A549 treated with dexamethasone at 1 μM for 4 hours (cell line): ENCODE measurements at places on chromosomes 7 and 10. TPM values are rescaled to one million over a fixed set of nuclear protein-coding genes. Genes with fewer than 3 reads are reported as not detected.

PIP4K2A gene
- total RNA-seq: 20.2 to 34.0 TPM (median 26.3 TPM) in 5 replicates

ZNF655 gene
- 45.8 to 56.3 TPM (median 50.9 TPM) in 5 replicates for total RNA-seq

ZNF3 gene
- 18.4 to 21.8 TPM (median 20.4 TPM) in 5 replicates for total RNA-seq

PSD gene
- total RNA-seq: 0.11 to 0.68 TPM (median 0.38 TPM) in 5 replicates

WNT2 gene
- total RNA-seq: 0.02 TPM in 1 of 5 replicates, not detected in the others

MSS51 gene
- 0.26 to 0.57 TPM (median 0.38 TPM) in 5 replicates for total RNA-seq

ABI1 gene
- total RNA-seq: 51.4 to 59.5 TPM (median 53.2 TPM) in 5 replicates

ATG9B gene
- total RNA-seq: 0.39 to 0.69 TPM (median 0.61 TPM) in 5 replicates

SPDYE2B gene
- not detected in 5 replicates for total RNA-seq
